ENCODE measurements at places on chromosomes 7 and 10.
A peak's percentile ranks its signal among the peaks of the same experiment; 100 is the strongest.

DNA sequence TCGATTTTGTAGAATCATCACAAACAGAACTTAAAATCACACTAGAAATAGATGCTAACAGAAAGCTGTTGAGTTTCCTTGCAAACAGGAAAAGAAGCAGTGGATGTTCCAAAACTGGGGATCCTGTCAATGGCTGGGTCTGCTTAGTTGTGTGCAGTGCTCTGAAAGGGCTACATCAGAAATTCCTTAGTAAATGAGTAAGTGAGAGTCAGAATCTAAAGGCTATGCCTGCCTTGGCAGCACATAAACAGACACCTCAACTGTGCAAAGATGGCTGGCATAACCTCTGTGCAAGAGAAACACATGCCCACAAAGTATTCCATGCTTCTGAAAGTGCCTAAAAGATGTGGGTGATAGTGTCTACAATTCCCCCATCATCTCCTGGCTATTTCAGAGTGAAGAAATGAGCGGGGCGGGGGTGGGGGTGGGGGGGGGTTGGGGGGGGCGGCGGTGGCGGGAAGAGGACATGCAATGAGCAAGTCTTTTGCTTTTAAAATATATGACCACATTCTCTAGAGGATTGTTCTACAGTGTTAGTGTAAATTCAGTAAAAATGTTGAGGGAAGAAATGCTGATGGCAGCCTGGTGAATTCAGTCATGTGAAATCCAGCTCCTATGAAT is 138.1 kb upstream of the LAMB4 start:
- DNase-seq = no peak

- DNase-seq = no peak
Measured at GRCh38 chr7:64873155-64873500, 29.9 kb upstream of the ZNF273 start.

DNA sequence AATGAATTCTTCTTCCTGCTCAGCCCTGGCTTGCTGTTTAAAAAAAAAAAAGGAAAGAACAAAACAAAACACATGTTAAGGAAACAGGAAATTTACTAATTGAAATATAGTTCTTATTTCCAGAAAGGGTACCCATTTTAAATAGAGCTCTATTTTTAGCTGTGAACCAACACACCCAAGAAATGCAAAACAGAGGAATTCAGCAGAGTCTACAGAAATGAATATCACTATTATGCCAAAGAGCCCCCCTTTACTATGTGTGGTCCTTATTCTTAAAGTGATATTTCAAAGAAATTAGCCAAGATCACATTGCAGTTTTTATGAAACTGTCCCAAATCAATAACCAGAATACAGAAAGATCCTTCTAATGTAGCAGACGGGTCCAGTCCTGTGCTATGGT is 53.7 kb downstream of the CCDC6 start:
- DNase-seq = no peak

DNA sequence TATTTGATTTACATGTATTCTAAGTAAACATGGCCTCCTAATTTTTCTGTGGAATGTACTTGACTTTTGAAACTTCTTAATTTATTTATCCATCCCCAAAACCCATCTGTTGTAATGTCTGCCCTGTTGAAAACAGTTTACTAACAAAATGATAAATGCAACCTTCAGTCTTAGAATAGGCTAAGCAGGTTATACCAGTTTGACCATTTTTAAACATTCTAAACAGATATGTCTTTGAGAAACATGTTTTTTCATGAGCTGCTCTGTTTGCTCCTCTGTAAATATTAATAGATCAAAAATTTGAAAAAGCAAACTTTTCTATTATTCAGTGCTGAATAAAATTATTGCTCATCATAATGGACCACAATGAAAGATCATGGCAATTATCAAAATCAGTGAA is 33.4 kb upstream of the NRBF2 start:
- no peak for DNase-seq

GRCh38 chr10:44986670-44987069 is 8.1 kb upstream of the DEPP1 start:
- DNase-seq = no peak

DNA sequence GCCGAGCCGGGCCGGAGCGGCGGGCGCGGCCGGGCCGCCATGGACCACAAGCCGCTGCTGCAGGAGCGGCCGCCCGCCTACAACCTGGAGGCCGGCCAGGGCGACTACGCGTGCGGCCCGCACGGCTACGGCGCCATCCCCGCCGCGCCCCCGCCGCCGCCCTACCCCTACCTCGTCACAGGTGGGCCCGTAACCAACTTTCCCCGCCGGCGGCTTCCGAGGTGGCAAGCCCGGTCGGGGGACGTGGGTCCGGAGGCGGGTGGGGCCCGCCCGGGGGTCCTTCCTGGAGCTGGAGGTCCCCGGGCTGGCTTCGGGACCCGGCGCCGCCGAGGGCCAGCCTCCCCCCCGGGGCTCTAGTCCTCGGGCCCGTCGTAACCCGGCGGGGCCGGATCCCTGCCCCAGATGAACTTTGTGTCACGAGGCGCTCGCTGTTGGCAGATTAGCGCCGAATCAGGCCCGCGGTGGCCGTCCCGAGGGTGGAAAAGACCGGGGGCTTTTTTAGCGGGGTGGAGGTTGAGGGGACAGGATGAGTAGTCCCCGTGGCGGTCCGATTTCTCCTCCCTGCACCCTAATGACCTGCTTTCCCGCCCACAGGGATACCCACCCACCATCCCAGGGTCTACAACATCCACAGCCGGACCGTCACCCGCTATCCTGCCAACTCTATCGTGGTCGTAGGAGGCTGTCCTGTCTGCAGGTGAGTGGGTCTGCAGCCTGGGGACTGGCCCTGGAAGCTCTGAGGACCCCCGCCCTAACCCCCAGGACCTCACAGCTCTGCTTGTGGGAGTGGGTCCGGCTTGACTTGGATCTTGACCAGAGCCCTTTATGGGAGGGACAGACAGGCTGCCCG is 496 bp downstream of the BRI3 start:
- peak; percentile 20 for DNase-seq
